Muscle of arm (tissue), 14 donors: ENCODE measurements at places on chromosomes 4 and X. TPM values are rescaled to one million over a fixed set of nuclear protein-coding genes. Genes with fewer than 3 reads are reported as not detected.

Gene ADAMTS3
- 1.9 TPM for polyA plus RNA-seq

Gene AREG
- not detected for polyA plus RNA-seq

Gene BST1
- 5.3 TPM for polyA plus RNA-seq

Gene CC2D2A
- polyA plus RNA-seq: 16.4 TPM

Gene FAM47A
- not detected for polyA plus RNA-seq

Gene MAGEC2
- polyA plus RNA-seq: not detected

Gene PNMA5
- not detected for polyA plus RNA-seq

Gene CCDC120
- polyA plus RNA-seq: 12.4 TPM

Gene BTK
- polyA plus RNA-seq: 2.4 TPM

Gene TCP11X2
- not detected for polyA plus RNA-seq

Gene ETDB
- polyA plus RNA-seq: 0.48 TPM

Gene FAT1
- polyA plus RNA-seq: 152 TPM

Gene CCSER1
- 1.9 TPM for polyA plus RNA-seq

Gene HTN3
- not detected for polyA plus RNA-seq

Gene GLUD2
- polyA plus RNA-seq: 2.0 TPM

Gene CMC4
- polyA plus RNA-seq: 8.5 TPM

Gene TSPAN7
- polyA plus RNA-seq: 135 TPM

Gene C4orf50
- 0.03 TPM for polyA plus RNA-seq

Gene MAGEA10
- 0.08 TPM for polyA plus RNA-seq

Gene NOX1
- polyA plus RNA-seq: not detected

Gene TCEAL6
- not detected for polyA plus RNA-seq

Gene GIMD1
- not detected for polyA plus RNA-seq

Gene RAB39B
- polyA plus RNA-seq: 0.42 TPM

Gene ELF4
- polyA plus RNA-seq: 12.6 TPM

Gene NUP54
- polyA plus RNA-seq: 48.4 TPM

Gene HAND2
- not detected for polyA plus RNA-seq

Gene FGD1
- 14.8 TPM for polyA plus RNA-seq

Gene TGIF2LX
- not detected for polyA plus RNA-seq

Gene CTAG1B
- not detected for polyA plus RNA-seq

Gene GPR143
- 0.35 TPM for polyA plus RNA-seq

Gene SLC7A11
- polyA plus RNA-seq: not detected

Gene TLL1
- polyA plus RNA-seq: 1.6 TPM

Gene THAP9
- not detected for polyA plus RNA-seq

Gene DRD5
- polyA plus RNA-seq: 0.89 TPM
